ENCODE measurements at places on chromosomes 16 and 17. TPM values are rescaled to one million over a fixed set of nuclear protein-coding genes. Genes with fewer than 3 reads are reported as not detected.

KRT16 gene
- not detected for total RNA-seq

ZG16 gene
- total RNA-seq: not detected

CHST4 gene
- total RNA-seq: not detected

TNFRSF13B gene
- total RNA-seq: not detected

ALOX15B gene
- total RNA-seq: not detected

SDR42E2 gene
- under 0.01 TPM for total RNA-seq

PABPN1L gene
- not detected for total RNA-seq

FN3KRP gene
- 11.6 TPM for total RNA-seq

NMT1 gene
- 96.7 TPM for total RNA-seq

KRT32 gene
- total RNA-seq: not detected

CES5A gene
- not detected for total RNA-seq

TMEM238L gene
- not detected for total RNA-seq

NOG gene
- 3.0 TPM for total RNA-seq
